ENCODE measurements at places on chromosomes 13 and 19. TPM values are rescaled to one million over a fixed set of nuclear protein-coding genes. Genes with fewer than 3 reads are reported as not detected.

Gene TPM4
- 278 TPM for total RNA-seq

GRCh38 chr13:74978591-74978990 lies 503.4 kb downstream of the TBC1D4 start:
- DNase-seq = no peak

DNA sequence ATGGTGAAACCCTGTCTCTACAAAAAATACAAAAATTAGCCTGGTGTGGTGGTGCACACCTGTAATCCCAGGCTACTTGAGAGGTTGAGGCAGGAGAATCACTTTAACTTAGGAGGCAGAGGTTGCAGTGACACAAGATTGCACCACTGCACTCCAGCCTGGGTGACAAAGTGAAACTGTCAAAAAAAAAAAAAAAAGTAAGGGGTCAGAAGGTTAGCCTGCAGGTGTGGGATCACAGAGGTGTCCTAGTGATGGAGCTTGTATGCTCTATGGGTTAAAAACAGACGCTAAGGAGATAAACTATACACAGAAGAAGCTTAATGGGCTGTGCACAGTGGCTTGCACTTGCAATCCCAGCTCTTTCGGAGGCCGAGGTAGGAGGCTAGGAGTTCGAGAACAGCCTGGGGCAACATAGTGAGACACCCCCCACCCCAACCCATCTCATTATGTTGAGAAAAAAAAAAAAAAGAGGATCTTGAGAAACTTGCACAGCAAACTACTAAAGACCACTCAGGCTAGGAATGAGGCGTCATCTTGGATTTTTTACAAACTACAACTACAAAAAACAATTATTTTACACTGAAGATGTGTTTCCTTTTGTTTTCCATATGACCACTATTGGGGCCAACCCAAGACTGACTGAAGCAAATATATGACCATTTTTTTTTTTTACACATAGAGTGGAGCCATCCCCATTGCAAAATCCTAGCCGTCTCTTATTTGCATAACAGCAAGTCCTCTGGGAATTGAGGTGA lies 7.9 kb downstream of the FOSB start:
- no peak for DNase-seq

- peak; percentile 66 for DNase-seq
Observed at GRCh38 chr19:5131031-5131505, 162.2 kb downstream of the KDM4B start.

DNA sequence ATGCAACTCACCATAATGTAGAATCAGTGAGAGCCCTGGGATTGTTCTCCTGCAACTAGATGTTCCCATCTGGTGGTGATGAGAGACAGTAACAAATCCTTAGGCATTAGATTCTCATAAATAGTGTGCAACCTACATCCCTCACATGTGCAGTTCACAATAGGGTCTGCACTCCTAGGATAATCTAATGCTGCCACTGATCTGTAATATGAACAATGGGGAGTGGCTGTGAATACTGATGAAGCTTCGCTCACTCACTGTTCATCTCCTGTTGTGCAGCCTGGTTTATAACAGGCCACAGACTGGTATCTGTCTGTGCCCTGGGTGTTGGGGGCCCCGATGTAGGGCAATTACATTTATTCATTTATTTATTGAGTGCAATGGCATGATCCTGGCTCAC lies 86.9 kb downstream of the ZNF254 start:
- DNase-seq = no peak

Gene RNF17
- total RNA-seq = not detected

Gene MISP3
- total RNA-seq = 1.1 TPM

- no peak for DNase-seq
Observed at GRCh38 chr13:26458196-26458749, 99.2 kb upstream of the WASF3 start.

Gene CD33
- total RNA-seq = 10.6 TPM

DNA sequence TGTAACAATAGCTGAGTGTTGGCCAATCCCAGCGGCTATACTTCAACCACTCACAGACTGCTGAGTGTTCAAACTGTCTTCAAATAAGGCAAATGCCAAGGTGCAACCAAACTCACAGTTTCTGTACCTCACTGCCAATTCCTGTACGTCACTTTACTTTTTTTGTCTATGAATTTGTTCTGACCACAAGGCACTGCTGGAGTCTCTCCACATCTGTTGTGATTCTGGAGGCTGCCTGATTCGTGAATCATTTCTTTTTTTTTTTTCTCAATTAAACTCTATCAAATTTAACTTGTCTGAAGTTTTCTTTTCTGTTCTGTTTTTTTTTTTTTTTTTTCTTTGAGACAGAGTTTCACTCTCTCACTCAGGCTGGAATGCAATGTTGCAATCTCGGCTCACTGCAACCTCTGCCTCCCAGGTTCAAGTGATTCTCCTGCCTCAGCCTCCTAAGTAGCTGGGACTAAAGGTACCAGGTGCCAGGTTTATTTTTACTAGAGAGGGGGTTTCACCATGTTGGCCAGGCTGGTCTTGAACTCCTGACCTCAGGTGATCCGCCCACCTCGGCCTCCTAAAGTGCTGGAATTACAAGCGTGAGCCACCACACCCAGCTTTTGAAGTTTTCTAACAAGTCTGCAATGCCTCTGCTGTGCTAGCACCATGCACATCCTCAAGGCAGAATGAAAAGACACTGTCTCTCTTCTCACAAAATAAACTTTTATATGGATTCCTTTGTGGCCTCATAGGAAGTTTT lies 401.7 kb downstream of the IRS2 start:
- no peak for DNase-seq

Gene VSTM2B
- total RNA-seq = not detected

Gene ZIC2
- total RNA-seq = not detected

DNA sequence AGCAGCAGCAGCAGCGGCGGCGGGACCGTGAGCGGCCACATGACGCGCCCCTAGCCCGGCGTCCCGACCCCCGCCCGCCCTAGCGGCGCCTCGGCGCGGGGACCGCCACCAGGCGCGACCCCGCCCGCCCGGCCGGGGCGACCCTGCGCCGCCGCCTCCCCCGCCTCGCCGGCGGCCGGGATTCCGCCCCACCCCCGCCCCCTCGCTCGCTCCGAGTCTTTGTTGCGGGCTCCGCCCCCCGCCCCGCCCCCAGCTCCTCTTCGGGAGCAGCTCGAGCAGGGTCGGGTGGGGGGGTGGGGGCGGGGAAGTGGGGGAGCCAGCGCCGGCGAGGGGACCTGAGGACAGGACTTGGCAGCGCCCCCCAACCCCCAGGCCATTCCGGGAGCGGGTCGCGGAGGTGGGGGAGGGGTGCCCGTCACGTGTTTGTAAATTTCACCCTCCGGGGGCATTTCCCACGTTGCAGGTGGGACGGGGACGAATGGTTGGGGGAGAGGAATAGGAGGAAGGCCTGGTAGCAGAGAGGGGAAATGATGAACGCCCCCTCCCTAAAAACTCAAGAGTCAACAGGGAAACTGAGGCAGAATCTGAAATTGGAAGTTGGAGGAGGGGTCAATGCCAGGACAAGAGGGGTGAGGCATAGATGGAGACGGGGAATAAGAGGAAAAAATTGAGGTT lies at the start of gene OLFM2:
Gene OLFM2, minus strand, starts transcription at position 190 of the 675 bp plus-strand sequence. Its CDS starts 149 bp downstream, at position 41.
- no peak for DNase-seq

DNA sequence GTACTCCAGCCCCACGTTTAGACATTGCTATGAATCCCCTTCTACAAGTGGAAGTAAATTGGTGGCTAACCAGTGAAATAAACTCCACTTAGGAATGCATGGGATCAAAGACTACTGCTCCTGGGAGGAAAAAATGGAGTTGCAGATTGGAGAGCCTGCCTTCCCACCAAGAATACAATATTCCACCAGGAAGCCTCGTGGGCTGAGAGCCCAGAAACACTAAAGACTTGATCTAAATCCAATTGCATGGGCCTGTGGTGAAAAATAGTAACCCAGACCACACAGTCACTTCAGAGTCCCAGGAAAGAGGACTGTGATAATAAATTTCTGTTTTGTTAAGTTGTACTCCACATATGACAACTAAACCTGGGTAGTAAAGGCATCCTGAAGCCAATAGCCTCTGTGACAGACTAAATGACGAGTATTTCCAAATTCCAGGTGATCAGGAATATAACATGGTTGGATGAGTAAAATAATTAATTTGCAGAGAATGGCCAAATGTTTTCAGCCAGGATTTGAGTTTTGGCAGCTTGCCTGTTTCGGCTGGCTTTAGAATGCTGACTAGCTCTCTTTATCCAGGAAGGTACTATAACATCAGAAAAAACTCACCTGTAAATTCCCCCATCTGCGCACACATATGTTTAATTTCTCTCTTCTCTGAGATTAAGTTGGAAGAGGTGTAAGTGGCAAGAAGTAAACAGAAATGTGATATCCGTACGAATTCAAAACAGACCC lies 480.3 kb downstream of the LIG4 start:
- no peak for DNase-seq

DNA sequence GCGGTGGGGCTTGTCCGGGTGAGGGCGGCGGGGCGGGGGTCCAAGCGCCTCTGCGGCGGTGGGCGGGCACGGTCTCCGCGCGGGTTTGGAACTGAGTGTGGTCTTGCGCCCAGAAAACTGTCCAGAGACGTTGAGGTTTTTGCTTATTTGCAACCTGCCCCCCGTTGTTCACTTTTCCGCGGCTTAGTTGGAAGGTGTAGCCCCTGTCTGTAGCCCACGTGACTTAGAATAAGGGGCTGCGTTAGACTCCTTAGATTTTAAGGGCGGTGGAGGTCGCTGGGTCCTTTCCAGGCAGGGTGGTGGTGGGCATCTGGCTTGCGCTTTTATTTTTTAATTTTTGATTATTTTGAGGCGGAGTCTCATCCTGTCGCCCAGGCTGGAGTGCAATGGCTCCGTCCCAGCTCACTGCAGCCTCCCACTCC lies 748 bp downstream of the RPS15 start:
- DNase-seq = no peak

Gene PCDH8
- not detected for total RNA-seq

DNA sequence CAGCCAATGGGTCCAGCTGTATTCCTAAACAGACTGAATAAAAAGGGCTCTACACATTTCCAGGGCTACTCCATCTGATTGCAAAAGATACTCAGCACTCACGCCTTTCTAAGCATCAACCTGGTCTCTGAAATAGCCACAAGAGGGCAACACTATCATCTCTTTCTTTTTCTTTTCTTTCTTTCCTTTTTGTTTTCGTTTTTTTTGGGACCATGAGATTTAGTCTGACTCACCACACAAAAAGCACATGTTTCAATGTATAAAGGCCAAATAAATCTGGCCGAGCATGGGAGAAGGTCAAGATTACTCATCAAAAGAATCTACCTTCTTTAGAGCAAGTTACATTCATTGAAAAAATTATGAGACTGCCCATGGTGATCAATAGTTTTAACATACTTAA lies 805.6 kb upstream of the ARGLU1 start:
- DNase-seq = no peak

Gene NALCN
- total RNA-seq = not detected

DNA sequence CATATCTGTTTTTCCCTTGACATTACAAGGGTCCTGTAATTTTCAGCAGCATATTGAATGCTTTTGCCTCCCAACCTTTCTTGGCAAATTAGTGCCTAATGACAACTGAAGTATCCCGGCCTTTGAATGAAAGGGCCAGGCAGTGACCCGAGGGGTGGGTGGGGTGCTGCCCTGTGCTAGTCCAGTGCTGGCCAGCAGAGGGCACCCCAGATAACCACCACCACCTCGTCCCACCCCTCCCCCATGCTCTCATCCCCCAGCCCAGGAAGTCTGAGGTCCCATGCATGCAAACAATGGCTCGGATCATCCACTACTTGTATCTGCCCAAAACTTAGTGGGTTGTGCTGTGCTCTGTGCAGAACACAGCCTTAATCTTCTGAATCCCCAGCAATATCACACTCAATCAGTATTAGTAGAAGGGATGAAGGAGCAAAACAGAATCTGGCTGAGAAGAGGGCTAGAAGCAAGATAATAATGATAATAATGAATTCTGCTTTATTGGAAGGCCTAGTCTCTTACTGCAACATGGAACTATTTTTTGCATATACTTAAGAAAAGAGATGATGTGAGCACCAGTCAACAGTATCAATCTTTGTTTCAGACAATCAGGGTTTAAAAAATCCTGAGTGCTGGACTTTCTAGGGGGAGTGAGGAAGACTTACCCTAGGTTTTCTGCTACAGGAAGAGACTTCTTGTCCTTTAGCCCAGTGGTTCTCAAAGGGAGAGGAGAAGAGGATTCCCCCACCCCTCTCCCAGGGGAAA lies 3.8 kb downstream of the ATP12A start:
- DNase-seq = peak; percentile 66

GRCh38 chr19:12752056-12752781 lies 628 bp downstream of the BEST2 start:
- no peak for DNase-seq

- DNase-seq = no peak
Observed at GRCh38 chr13:30496147-30496546, 30.4 kb upstream of the HMGB1 start.

DNA sequence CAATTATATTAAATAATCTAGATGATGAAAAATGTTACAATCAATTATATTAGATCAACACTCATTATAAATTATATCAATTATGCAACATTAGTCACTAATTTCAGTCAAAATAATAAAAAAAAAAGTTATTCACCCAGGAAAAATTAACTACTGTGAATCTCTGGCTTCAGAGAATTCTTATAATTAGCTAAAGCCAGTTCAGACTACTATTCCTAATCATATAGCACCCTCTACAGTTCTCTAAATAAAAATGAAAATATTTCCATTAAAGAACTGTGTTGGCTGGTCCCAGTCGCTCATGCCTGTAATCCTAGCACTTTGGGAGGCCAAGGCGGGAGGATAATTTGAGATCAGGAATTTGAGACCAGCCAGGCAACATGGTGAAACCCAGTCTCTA lies 33.0 kb downstream of the XPO4 start:
- no peak for DNase-seq

Gene MYPOP
- total RNA-seq = 12.0 TPM

DNA sequence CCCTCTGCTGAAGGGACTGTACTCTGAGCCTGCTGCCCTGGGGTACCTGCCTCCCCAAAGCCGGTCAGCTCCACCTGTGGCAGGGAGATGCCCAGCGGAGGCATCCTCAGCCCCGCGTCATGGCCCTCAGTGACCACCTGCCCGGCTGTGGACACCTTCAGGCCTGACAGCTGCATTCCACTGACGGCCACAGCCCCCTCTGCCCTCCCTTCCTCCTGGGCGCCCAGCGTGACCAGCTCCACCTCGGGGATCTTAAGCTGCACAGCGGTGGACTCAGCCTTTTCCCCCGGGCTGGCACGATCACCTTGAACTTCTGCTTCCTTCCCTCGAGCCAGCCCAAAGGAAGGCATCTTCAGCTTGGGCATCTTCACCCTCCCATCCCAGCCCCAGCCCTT lies 4.8 kb upstream of the HIPK4 start:
- no peak for DNase-seq

Gene LILRB1
- total RNA-seq = 1.8 TPM

DNA sequence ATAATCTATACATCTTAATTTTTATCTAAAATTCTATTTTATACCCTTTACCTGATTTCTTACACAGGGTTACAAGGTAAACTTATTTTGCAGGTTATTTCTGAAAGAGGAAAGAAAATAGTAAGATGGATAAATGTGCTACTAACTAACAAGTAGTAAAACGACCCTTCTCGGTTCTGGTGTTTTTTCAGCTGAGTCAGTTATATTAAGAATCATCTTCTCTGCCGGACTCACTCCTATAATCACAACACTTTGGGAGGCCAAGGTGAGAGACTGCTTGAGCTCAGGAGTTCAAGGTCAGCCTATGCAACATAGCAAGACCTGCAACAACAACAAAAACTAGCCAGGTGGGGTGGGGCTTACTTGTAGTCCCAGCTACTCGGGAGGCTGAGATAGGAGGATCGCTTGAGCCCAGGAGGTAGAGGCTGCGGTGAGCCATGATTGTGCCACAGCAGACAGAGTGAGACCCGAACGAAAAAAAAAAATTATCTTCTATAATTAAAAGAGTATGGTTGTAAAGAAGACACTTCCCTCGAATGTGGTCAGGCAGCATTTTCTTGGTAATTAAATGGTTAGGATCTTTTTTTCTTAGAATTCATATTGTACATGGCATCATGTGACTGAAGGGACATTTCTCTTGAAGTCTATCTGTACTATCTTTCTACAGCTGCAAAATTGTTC lies 27.9 kb upstream of the RCBTB2 start:
- DNase-seq = peak; percentile 49

Gene ZNF90
- total RNA-seq = 21.0 TPM
